GM12891 (cell line): ENCODE measurements at places on chromosomes 7 and 10.

DNA sequence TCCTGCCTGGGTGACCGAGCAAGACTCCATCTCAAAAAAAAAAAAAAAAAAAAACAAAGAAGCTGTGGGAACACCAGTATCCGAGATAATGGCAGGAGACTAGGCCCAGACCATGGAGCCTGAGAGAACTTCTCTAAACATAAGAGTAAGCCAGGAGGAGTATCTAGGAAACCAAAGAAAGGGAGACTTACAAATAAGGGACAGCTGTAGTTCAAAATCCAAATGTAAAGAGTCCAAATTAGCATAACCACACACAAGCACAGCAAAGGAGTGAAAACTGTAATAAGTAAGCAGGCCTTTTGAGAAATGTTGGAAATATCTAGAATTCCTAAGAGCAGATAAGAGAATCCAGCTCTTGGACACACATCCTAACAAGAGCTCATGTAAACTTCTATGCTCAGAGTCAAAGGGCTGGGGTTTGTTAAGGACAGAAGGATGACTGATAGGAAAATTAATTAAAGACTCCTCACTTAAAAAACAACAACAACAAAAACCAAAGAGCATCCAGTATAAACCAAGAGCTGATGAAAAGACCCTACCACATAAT, 15.8 kb downstream of the ZNF25 start:
- no peak for DNase-seq

DNA sequence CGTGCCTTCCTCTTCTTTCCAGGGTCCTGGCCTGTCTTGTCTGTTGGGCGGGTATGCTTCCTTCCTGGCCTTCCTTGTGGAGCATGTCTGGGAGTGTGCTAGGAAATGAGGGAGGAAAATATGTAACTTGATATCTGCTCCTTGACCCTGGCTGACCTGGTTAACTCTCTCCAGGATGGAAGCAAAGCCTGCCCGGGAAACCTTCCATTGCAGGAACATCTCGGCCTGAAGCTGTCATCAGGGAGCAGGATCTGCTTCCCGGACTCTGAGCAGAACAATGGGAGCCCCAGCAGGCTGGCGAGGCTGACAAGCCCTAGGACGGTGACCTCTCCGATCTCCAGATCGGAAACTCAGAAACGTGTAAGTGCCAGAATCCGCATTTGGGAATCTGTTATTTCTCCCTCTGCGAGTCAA, 340.3 kb downstream of the FRMD4A start:
- DNase-seq: no peak

DNA sequence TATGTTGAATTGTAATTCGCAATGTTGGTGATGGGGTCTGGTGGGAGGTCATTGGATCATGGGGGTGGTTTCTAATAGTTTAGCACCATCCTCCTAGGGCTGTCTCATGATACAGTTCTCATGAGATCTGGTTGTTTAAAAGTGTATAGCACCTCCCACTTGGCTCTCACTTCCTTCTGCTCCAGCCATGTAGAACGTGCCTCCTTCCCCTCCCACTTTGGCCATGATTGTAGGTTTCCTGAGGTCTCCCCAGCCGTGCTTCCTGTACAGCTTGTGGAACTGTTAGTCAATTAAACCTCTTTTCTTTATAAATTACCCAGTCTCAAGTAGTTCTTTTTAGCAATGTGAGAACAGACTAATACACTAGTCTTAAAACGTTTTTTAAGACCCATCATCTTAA, 15.6 kb upstream of the HECW1 start:
- DNase-seq: no peak

GRCh38 chr7:80379034-80379982, 132.6 kb downstream of the GNAT3 start:
- DNase-seq: no peak

DNA sequence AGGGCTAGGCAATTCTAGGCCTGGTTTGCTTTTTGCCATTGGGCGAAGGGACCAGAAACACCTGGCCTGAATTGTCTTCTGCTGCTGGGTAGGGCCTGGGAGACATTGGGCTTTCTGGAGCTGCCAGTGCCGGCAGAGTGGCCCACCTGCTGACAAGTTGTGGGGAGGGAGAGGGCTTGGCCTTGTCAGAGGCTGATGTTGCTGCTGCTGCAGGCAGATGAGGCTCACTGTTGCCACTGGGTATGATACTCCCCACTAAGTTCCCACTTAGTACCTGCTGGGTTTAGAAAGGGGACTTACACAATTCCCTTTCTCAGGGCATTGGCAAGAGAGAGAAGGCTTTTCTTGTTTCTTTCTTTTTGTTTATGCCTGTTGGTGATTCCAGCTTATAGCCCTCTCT, 289.6 kb upstream of the NPVF start:
- no peak for DNase-seq

- no peak for DNase-seq
Observed at GRCh38 chr10:3755440-3756359, 29.3 kb downstream of the KLF6 start.

- no peak for DNase-seq
Observed at GRCh38 chr10:22839639-22840038, 88.2 kb upstream of the ARMC3 start.

GRCh38 chr10:95661818-95662217, 5.3 kb upstream of the ALDH18A1 start:
- DNase-seq: no peak
